Right lobe of liver (tissue), 6 donors: ENCODE measurements at places on chromosomes 16 and 17. TPM values are rescaled to one million over a fixed set of nuclear protein-coding genes. Genes with fewer than 3 reads are reported as not detected.

The KRTAP4-9 gene
- total RNA-seq, result not detected

The UNC13D gene
- 11.8 TPM for total RNA-seq

The GJD3 gene
- 0.32 TPM for total RNA-seq

- no peaks in the 10 kb centered on the region for H3K27me3 ChIP-seq
- no peaks in the 10 kb centered on the region for H3K4me1 ChIP-seq
- H3K27ac ChIP-seq, result no peak overlapping the region
- no peak overlapping the region for H3K4me3 ChIP-seq
- H3K36me3 ChIP-seq, result no peaks in the 10 kb centered on the region
Observed at GRCh38 chr17:79389896-79390295, 221.0 kb downstream of the RBFOX3 start.

DNA sequence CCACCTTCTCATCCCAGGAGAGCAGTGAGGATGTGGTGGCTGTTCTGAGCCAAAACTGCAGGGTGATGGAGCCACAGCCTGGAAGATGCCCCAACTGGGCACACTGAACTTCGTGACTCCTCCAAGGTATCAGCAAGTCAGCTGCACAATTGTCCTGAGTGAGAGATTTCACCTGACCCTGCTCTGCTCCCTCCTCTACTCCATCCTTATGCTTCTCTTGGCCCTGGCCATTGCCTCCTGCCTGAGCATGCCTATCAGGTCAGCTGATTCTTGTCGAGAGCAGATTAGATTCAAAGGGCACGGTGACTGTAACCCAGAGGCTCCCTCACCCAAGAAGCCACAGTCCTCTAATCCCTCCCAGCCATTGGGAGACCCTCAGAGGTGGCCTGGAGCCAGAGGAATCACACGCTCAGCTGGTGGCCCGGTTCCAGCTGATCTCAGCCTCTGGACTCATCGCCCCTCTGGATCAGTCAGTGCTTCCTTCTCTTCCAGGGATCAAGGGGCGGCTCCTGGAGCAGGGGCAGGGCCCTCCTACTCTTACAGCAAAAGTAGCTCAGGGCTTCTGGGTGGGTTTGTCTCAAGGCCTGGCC is 7.0 kb upstream of the CYB561 start:
- no peak for DNase-seq
- H3K36me3 ChIP-seq, result no peaks in the 10 kb centered on the region
- no peak overlapping the region for H3K4me3 ChIP-seq
- H3K4me1 ChIP-seq, result no peaks in the 10 kb centered on the region
- no peaks in the 10 kb centered on the region for H3K27me3 ChIP-seq

- H3K4me1 ChIP-seq, result no peaks in the 10 kb centered on the region
- H3K27ac ChIP-seq, result no peak overlapping the region
- H3K27me3 ChIP-seq, result no peaks in the 10 kb centered on the region
- H3K36me3 ChIP-seq, result no peaks in the 10 kb centered on the region
- DNase-seq, result no peak
- no peak overlapping the region for H3K4me3 ChIP-seq
Observed at GRCh38 chr17:61503961-61504360, 51.7 kb downstream of the TBX4 start.

GRCh38 chr17:19915245-19915978 is 47.7 kb upstream of the ULK2 start:
- no peak for DNase-seq
- peaks cover 54% of the 10 kb centered on the region for H3K36me3 ChIP-seq
- no peak overlapping the region for H3K4me3 ChIP-seq

DNA sequence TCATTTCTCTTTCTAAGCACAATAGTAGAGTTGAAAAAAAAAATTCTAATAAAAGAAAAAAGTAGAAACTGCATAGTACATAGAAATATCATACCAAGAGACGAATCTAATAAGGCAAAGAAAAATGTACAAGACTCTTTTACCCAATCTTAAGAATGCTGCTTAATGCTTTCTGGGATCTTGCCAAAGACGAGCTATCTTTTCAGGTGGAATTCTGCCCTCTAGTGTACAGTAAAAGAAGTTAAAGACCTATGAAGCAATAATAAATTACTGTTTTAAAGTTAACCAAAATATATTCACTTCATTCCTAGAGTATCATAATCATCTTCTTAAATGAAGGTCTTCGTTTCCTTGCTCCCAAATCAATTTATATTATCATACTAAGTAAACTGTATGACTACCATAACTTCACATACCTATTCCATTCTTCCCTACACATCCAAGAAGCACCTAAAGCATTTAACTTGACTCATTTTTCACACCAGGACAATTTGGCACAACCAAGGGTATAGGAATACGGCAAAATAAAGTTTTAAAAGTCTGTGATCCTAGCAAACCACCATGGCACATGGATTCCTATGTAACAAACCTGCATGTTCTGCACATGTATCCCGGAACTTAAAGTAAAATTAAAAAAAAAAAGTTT is 47.7 kb downstream of the CFDP1 start:
- no peaks in the 10 kb centered on the region for H3K4me1 ChIP-seq
- no peaks in the 10 kb centered on the region for H3K36me3 ChIP-seq
- no peak for DNase-seq
- no peak overlapping the region for H3K4me3 ChIP-seq

GRCh38 chr17:21280081-21280518 is 4.4 kb upstream of the MAP2K3 start:
- H3K27me3 ChIP-seq, result no peaks in the 10 kb centered on the region
- H3K4me3 ChIP-seq, result no peak overlapping the region
- H3K36me3 ChIP-seq, result no peaks in the 10 kb centered on the region
- DNase-seq, result peak; percentile 90
